ENCODE measurements at places on chromosomes 6 and 20.
A peak's percentile ranks its signal among the peaks of the same experiment; 100 is the strongest.

DNA sequence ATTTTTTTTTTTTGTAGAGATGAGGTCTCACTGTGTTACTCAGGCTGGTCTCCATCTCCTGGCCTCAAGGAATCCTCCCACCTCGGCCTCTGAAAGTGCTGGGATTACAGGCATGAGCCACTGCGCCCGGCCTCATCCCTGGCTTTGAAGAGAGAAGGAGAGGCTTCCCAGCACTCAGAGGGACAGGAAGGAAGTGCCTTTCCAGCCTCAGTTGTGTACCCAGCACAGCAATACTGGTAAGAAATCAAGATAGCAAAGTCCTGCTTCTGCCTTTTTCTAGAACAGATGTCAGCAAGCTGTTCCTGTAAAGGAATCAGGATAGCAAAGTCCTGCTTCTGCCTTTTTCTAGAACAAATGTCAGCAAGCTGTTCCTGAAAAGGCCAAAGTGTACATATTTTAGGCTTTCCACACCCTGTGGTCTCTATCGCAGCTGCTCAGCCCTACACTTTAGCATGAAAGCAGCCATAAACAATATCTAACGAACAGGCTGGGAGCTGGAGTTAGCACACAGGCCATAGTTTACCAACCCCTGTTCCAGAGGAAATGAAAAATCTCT, 6.3 kb upstream of the PLTP start:
- DNase-seq, result no peak

GRCh38 chr20:35145141-35145564, 2.0 kb downstream of the EDEM2 start:
- DNase-seq, result peak; percentile 67

DNA sequence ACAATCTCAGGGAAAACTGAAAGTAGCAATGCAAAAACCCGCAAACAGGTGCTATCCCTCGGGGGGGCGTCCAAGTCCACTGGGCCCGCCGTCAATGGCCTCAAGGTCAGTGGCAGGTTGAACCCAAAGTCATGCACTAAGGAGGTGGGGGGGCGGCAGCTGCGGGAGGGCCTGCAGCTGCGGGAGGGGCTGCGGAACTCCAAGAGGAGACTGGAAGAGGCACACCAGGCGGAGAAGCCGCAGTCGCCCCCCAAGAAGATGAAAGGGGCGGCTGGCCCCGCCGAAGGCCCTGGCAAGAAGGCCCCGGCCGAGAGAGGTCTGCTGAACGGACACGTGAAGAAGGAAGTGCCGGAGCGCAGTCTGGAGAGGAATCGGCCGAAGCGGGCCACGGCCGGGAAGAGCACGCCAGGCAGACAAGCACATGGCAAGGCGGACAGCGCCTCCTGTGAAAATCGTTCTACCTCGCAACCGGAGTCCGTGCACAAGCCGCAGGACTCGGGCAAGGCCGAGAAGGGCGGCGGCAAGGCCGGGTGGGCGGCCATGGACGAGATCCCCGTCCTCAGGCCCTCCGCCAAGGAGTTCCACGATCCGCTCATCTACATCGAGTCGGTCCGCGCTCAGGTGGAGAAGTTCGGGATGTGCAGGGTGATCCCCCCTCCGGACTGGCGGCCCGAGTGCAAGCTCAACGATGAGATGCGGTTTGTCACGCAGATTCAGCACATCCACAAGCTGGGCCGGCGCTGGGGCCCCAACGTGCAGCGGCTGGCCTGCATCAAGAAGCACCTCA, 166.3 kb downstream of the DTNBP1 start:
- DNase-seq, result no peak

DNA sequence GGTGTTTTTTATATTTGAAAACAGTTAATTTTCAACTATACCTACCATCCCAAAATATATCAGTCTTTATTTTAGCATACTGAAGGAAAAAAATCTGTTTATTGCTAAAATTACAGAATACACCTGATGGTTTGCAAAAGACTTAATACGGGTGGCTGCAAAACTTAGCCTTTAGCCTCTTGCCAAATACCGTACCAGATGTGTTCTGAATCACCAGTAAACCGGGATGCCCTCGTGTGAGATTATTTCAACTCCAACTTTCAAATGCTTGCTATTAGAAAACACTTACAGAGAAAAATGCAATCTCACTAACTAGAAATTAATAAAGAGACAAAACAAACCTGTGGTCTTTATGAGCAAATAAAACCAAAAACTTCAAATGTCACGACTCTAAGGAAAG, 36.0 kb downstream of the REV3L start:
- DNase-seq, result no peak

- DNase-seq, result no peak
These were observed 148.9 kb upstream of the PHACTR1 start for GRCh38 chr6:12567682-12568081.

DNA sequence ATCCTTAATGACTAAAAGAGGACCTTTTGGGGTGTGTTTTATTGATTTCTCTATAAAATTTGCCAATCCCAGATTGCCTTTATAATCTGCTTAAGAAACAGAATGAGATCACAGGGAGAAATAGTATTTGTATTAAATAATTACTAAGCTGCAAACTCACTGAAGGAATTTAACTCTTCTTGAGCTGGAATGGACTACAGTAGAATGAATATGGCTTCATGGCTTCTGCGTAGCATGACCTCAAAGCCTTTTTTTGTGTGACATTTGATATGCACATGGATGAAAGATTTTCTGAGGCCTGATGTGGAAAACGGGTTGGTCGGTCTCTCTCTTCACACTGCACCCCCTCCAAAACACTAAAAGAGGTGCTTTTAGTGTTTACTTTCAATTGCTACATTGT, 115.9 kb downstream of the QKI start:
- DNase-seq, result no peak

DNA sequence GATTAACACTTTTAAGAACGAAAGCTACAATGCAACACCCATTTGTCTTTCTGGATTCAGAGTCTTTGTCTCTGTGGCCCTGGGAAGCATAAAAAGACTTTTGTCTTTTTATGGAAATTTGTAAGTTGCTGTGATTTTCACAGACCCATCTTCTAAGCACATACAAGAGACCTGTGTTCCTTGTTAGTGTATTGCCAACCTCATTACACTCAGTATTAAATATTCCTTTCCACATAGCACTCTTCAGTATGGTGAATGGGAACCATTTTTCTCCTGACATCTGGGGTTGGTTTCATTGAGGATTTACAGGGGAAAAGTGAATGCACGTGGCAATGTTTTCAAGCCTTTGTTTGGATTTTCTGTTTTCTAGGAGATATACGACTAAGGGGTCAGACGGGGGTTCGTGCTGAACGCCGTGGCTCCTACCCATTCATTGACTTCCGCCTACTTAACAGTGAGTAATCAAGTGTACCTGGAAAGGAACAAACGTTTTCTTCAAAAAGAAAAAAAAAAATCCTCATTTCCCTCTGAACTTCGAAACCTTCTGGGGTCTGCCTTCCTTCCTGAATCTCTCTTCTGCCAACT, 141.7 kb downstream of the MTFR2 start:
- DNase-seq, result no peak

DNA sequence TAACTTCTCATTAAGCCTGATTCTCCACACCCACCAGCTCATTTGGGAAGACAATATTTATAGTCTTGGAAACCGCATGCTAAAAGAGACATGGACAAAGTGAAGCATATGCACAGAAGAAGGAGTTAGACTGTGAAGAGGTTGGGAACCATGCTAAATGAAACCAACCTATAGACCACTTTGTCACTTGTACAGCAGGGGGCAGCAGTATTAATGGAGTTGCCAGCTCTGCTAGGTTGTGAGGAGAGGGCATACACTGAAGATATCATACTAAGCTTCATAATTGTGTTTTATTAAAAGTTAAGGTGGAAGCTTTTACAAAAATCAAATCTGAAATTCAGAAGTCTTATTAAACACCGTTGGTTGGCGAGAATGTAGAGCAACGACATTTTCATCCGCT, 38.3 kb upstream of the HMGCLL1 start:
- DNase-seq, result peak; percentile 57

Measured in GM12865 (cell line).